ENCODE measurements at places on chromosomes 7 and 10.

- DNase-seq = peak; percentile 82
Observed at GRCh38 chr7:151566897-151567320, 47.2 kb upstream of the RHEB start.

DNA sequence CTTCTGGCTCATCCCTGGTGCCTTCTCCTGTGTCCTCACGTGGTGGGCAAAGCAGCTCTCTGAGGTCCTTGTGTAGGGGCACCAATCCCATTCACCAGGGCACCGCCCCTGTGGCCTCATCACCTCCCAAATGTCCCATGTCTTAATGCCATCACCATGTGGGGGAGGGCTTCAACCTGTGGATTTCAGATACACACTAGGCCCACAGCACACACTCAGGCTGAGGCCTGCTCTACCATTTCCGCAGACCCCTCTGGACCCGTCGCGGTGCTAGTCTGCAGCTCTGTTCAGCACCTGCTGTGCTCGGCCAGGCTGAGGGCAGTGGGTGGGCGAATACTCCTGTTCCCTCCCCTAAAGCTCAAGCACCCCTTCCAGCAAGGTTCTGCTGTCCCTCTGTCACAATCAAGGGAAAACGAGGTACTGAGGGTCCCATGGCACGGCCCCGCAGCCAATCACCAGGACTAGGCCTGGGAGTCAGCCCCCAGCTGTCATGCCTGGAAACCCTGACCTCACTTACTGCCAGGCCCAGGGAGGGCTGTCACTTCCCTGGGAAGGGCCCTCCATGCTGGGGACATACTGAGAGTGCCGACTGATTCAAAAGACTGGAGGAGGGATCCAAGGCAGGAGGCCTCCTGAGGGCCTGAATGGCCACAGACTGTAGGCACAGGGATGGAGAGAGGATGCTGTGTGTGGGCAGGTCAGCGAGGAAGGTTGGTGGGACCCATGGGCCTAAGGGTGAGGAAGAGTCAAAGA lies 123.8 kb upstream of the RET start:
- no peak for DNase-seq

DNA sequence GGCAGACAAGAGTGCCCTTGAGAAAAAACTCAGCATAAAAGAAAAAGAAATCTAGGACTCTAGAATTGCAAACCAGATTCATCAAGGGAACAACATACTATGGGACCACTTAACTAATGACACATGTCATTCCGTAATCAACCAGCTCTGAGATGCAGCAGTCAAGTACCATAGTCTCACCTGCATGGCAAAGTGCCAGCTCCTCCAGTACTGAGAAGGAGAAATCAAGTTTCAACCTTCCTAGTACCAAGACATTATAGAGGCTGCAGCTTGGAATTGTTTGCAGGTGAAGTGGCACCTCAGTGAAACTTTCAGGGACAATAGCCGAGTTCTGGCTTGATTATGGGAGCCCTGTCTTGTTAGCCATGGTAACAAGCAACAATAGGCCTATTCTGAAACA lies 11.5 kb downstream of the STEAP1 start:
- DNase-seq = no peak

DNA sequence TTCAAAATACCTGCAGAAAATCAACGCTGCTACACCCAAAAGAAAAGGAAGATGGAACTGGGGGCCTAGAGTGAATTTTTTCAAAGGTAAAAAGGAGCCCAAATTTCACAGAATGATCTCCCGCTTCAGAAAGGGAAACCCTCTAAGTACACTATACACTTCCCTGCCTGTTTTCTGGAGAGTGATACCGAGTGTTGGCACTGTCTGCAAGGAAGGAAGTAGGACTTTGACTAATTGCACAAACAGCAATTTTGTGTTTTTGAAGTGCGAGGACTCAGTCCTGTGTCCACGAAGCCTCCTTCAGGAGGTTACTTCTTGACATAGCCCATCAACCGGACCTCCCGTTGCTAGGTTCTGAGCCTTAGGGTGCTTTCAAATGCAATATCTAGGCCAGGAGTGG lies 106.3 kb downstream of the KIAA1217 start:
- no peak for DNase-seq

GRCh38 chr7:17093461-17093860 lies 205.0 kb upstream of the AHR start:
- DNase-seq = peak; percentile 33

GRCh38 chr10:96491303-96491702 lies 22.4 kb downstream of the TLL2 start:
- peak; percentile 23 for DNase-seq

GRCh38 chr10:58754469-58755339 lies 242.0 kb downstream of the BICC1 start:
- DNase-seq = no peak

- DNase-seq = no peak
Observed at GRCh38 chr10:50850578-50851230, 34.7 kb downstream of the A1CF start.

DNA sequence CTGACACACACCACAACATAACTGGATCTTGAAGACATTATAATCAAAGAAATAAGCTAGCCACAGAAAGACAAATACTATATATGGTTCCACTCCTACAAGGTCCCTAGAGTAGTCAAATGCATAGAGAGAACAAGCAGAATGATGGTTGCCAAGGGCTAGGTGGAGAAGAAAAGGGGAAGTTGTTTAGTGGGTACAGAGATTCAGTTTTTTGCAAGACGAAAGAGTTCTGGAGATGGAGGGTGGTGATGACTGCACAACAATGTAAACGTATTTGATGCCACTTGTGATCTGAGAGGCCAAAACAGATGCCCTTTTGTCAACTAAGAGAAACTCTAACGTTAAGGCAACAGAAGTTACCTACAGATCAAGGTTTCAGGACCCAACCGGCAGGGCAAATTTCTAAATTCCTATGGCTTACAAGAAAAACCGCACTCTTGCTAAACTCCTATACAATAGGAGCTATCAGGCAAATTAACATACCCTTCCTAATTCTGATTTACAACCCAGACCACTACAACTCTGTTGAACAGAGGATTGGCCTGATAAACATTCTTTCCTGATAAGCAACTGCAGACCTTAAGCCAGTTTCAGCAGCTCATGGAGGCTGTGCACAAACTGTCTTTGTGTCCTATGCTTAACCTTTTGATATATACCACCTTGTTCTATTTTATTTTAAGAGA lies 69.0 kb downstream of the FAM107B start:
- peak; percentile 52 for DNase-seq

DNA sequence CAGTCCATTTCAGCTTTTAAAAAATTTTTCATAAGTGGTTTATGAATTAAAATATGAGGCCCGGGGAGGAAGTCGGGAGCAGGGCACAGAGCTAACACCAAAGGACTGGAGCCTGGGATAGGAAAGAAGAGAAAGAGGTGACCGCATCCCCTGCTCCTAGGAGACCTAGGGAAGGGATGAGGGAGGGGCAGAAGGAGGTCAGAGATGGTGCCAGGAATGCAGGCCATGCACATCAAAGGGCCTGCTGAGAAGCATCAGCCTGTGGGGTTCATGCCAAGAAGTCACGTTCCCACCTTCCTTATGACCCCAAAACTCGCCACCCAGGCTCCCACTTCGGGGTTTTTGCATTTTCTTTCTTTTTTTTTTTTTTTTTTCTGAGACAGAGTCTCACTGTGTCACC lies 14.7 kb upstream of the TOMM7 start:
- no peak for DNase-seq

DNA sequence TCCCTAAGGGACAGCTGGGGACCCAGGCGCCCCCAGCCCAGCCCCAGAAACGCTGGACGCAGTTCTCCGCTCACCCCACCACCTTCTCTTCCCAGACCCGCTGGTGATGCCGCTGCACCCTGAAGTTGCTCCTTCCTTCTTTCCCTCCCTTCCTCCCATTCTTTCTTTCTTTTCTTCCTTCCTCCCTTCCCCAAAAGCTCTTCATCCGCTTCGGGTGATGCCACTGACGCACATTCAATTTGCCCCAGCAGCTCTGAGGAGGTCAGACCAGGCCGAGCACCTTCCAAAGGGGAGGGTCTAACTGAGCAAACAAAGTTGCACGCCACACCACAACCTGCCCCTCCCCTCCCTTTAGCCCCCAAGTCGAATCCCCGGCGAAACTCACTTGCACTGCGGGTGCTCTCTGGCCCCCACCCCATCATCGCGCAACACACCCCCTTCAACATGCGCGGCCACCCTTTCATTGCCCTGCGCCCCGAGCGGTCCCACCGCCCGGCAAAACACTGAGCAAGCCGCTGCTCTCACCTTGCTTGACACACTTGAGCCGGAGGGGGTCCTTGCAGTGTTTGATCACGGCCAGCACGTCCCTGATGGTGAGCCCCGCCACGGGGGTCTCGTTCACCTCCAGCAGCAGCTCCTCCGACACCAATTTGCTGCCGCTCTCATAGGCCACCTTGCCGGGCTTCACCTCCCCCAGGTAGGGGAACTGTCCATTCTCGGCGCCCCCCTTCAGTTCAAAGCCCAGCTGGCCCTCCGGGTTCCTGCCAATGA lies 787 bp downstream of the MAGI2 start:
- DNase-seq = no peak

DNA sequence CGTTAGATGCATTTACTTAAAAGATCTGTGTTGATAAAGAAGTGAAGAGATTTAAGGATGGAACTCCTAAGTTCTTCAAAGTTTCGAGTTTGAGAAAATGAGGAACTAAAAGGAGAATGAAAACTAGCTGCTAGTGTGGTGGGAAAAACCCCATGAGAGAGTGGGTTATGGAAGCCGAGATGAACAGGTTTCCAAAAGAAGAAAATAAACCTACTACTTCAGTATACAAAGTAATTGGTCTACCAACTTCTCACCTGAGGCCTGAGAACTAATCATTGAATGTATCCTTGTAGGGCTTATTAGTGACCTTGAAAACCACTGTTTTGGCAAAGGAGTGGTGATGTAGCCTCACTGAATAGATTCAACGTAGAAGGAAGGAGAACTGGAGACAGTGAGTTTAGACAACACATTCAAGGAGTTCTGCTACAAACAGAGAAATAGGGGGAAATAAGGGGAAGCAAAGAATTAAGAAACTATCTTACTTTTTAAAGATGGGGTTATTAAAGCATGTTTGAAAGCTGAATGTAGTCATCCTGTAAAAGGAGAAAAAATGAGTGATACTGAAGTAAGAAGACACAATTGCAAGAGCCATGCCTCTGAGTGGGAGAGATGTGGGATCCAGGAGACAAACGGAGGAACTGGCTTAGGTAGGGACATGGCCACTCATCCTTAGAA lies 50.8 kb downstream of the CH25H start:
- DNase-seq = no peak

- DNase-seq = no peak
Observed at GRCh38 chr10:70087616-70088307, 35.1 kb downstream of the MACROH2A2 start.

DNA sequence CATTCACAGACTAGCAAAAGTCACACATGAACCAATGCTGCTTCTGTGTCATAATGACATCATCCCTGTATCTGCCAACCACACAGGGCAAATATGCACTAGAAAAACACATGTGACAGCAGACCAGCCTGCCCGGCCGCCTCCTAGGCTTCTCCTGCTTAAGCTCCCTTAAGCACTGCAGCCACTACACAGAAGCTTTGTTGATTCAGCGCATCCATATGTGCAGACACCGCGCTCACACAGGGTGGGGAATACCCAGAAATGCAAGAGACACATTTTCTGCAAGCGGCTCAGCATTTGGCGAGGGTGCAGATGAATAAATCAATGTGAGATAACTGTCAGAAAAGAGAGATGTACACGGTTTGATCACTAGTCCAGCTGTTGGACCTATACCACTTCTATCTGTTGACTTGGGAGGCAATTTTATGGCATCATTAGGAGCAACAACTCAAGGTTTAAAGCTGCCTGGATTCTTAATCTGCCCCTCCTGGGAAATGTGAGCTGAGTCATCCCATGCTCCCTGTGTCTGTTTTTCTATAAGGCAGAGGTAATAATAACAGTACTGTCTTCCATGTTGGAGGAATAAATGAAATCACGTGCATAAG lies 33.4 kb downstream of the CPXM2 start:
- DNase-seq = no peak

GRCh38 chr7:23468526-23469149 lies 1.7 kb downstream of the IGF2BP3 start:
- no peak for DNase-seq

DNA sequence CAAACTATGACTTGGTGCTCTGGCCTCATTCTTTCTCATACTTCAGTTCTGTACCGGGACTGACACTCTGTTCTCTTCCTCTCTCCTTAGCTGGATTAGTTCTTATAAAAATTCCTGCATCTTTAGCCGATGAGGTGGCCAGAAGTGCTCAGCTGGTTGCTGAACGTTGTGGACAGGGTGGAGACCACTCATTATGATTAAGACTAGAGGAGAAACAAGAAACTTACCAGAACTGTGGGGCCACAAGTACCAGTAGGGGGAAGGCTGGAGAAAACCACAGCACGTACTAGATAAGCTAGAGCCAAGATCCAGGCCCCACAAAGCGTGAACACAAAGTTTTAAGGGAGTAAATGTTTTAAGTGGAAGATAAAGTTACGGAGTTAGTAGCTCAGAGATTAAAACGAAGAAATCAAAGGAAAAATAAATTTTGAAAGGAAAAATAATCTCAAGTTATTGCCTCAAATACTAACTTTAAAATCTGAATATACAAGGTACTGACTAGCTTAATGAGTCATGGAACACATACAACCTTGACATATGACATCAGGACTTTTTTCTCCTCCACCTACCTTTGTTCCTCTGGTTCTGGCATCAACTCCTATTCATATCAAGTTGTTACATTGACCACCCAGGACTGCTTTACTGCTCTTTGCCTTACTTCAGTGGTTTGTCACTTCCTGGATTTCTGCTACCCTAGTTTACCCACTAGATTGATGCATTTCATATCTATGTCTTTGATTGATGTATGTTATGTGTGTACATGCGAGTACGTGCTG lies 469.0 kb downstream of the TFEC start:
- DNase-seq = no peak

DNA sequence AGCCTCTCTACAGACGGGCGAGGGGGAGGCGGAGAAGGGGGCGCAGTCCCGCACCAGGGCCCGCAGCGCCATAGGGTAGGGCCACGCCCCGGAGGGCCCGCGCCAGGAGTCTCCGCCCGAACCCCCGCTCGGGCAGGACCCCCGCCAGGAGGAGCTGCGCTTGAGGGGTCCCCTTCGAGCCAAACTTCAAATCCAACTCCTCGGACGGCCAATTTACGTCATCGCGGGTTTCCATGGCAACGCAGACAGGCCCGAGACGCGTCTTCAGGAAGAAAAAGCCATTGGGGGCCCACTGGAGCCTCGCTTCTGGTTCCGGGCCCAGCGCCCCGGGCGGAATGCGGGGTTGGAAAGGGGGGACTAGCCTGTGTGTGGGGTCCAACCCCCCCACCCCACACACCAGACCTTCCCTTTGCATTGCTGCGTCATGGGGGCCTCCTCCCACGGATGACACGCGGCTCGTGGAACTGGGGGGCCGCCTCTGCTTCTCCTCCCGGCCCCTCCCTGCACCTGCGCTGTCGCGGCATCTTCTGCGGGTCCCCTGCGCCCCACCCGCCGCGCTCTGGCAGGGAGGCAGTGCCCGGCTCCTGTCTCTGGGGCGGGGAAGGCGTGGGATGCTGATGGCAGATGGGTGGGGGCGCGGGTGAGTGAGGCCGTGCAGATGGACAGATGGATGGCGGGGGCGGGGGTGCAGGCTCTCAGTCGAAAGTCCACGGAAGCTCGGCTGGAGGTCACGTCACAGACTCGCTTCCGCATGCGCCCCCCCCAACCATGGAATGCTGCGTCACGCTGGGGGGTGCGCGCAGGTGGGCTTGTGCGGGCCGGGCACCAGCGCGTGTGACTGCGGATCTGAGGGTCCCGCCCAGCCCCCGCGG lies 1.2 kb downstream of the CALY start:
- no peak for DNase-seq

- no peak for DNase-seq
Observed at GRCh38 chr7:55104712-55105433, 86.1 kb downstream of the EGFR start.
